ENCODE measurements at places on chromosomes 1 and 21. TPM values are rescaled to one million over a fixed set of nuclear protein-coding genes. Genes with fewer than 3 reads are reported as not detected.

- no peak for DNase-seq
These were observed 1.8 kb downstream of the AGPAT3 start for GRCh38 chr21:43866659-43867331.

GRCh38 chr1:172774561-172774960, 115.7 kb downstream of the FASLG start:
- DNase-seq = no peak

Gene C1orf53
- 3.2 TPM for polyA plus RNA-seq

Gene FAM151A
- 0.70 TPM for polyA plus RNA-seq

Gene MPL
- 1.0 TPM for polyA plus RNA-seq

Gene LCE6A
- polyA plus RNA-seq = not detected

GRCh38 chr1:115229016-115229415, 109.0 kb downstream of the NGF start:
- DNase-seq = peak; percentile 15

DNA sequence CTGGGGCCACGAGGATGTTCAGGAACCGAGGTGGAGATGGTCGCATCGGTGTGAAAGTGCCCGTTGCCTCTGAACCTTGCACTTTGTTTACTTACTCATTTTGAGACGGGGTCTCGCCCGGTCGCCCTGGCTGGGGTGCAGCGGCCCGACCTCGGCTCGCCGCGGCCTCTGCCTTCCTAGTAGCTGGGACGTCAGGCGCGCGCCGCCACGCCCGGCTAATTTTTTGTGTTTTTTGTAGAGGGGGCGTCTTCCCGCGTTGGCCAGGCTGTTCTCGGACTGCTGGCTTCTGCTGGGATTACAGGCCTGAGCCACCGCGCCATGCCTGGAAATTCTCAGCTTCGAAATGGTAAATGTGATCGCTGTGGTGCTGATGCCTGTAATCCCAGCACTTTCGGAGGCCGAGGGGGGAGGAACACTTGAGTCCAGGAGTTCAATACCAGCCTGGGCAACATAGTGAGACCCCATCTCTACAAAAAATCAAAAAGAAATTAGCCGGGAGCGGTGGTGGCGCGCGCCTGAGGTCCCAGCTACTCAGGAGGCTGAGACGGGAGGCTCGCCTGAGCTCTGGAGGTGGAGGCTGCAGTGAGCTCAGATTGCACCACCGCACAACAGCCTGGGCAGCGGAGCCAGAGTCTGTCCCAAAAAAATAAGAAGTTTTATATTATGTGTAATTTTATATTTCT, 684 bp upstream of the MRPL20 start:
- DNase-seq = no peak

GRCh38 chr1:42380586-42381279, at the start of gene RIMKLA:
Gene RIMKLA (plus strand): TSS chr1:42380792. CDS start chr1:42380935, 143 bp downstream.
- DNase-seq = peak; percentile 87

DNA sequence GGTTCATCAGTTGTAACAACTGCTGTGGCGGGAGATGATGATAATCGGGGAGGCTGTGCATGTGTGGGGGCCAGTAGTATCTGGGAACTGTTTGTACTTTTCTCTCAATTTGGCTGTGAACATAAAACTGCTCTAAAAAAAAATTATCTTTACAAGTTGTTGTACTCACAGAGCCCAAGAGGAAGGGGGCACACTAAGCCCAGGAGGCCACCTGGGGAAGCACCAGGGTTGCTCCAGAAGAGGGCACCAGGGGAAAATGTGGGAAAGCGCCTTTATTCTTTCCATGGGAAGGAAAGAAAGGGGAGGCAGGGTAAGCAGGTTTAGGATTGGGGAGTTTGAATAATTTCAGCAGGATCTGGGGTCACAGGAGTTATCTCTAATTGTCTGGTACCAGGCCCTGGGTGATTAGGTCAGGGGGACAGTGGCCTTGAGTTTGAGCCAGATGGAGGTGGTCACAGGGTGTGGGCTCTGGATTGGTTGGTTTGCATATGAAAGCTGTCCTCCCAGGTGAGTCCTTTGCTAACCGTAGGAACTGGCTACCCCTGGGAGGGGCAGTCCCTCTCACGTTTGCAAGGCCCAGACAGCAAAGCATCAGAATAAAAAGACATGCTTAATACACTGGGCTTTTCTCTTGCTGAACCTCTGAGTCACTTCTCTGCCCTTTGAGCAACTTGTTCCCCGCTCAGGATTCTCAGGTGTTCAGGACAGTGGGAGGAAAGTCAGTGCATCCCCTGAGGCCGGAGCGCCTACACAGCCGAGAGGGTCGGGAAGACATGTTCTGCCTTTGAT, 11.2 kb downstream of the MYOC start:
- no peak for DNase-seq

DNA sequence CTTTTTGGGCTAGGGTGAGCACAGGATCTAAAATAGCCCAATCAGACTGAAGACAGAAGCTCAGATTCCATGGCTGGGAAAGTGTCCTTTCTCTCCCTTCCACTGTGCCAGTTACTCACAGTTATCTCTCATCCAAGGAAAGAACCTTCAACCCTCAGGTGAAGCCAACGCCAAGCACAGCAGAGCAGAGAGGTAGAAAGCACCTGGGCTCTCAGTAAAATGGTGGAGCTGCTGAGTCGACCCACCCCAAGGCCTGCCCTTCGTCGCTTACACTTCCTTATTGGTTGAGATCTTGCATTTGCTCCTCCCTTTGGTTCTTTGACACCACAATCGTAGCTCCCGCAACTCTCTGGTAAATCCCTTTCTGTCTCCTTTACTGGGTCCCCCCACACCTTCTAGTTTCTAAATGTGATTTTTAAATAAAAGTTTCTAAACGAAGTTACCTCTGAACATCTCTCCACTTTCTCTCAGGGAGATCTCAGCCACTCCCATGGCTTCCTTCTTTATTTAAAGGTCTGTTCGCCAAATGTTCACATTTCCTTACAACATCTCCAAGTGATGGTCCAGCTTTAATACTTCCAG, 27.5 kb upstream of the SLC30A1 start:
- DNase-seq = no peak

DNA sequence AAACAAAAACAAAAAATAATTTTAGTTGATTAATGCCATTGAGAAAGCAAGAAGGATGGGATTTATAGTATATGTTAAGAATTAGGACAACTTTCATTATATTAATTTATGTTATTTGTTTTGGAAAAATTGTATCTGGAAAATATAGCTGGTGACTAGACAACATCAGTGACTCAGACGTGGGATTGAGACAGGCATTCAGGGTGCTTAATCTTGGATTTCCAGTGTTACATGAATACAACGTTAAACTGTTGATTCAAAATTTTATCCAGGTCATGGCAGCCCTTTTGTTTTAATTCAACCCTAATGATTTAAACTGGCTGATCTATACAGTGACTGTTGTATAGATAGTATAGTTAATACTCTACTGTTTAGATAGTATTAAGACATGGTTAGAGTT, 827.1 kb upstream of the B3GALT2 start:
- no peak for DNase-seq

DNA sequence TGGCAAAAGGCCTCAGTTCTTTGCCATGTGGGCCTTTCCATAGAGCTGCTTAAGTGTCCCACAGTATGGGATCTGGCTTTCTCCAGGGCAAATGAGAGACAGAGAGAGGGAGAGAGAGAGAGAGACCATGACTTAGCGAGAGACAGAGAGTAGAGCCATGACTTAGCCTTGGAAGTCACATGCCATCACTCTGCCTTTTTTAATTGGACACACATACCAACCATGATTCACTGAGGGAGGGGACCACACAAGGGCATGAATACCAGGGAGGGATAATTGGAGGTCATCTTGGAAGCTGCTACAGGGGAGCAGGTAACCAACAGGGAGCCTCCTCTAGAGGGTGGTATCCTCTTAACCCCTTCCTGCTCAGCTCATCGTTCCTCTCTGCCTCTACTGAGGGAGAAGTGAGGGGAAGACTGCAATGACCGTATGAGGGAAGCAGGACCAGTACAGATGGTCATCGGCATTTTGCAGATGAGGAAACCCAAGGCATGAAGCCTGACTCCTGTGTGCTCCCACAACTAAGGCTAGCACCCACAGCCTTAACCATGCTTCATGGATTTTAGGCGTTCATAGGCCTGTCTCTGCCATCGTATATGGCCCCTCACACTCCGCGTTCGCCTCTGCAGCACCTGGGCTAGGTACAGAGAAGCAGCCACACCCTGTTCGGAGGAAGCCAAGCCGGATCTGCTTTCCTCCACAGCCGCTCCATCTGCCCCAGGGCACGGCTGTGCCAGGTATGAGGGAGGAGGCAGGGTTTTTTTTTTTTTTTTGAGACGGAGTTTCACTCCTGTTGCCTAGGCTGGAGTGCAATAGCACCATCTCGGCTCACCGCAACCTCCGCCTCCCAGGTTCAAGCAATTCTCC, 38.6 kb downstream of the MEF2D start:
- DNase-seq = no peak

Gene GPR153
- polyA plus RNA-seq = 27.3 TPM

Gene CNIH3
- 7.6 TPM for polyA plus RNA-seq

GRCh38 chr1:225544924-225545323, 108.0 kb downstream of the ENAH start:
- DNase-seq = no peak

GRCh38 chr1:41758904-41759548, 159.7 kb downstream of the HIVEP3 start:
- DNase-seq = no peak

- DNase-seq = no peak
These were observed 83.9 kb downstream of the DYRK1A start for GRCh38 chr21:37450445-37450941.

- peak; percentile 59 for DNase-seq
These were observed 38.2 kb upstream of the WASF2 start for GRCh38 chr1:27527890-27528817.

GRCh38 chr21:37079211-37079824, 6.3 kb downstream of the TTC3 start:
- DNase-seq = no peak

Gene WNT4
- polyA plus RNA-seq = 2.7 TPM

- DNase-seq = no peak
These were observed 23.4 kb downstream of the SCAF4 start for GRCh38 chr21:31708541-31708940.

DNA sequence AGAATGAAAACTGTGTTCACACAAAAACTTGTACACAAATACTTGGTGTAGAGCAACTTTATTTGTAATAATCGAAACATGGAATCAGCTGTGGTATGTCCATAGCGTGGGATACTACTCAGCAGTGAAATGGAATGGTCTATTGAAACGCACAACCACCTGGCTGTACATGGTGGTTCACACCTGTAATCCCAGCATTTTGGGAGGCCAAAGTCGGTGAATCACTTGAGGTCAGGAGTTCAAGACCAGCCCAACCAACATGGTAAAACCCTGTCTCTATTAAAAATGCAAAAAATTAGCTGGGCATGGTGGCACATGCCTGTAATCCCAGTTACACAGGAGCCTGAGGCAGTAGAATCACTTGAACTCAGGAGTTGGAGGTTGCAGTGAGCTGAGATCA, 356.8 kb downstream of the RYR2 start:
- no peak for DNase-seq
